Foreskin fibroblast (primary cell): ENCODE measurements at places on chromosomes 2 and 18.

DNA sequence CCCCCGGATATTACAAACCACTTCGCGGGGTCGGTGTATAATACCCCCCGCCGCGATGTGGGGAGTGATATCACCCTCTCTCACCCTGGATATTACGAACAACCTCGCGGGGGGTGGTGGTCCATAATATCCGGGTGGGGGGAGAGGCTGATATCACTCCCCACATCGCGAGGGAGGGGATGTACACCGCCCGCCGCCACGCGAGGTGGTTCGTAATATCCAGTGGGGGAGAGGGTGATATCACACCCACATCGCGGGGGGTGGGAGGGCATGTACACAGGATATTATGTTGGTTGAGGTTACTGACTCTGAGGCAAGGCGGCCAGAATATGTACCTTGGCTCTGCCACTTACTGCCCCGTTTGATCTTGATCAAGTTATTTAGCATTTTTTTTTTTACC is 14.8 kb upstream of the CWC22 start:
- DNase-seq, result no peak

DNA sequence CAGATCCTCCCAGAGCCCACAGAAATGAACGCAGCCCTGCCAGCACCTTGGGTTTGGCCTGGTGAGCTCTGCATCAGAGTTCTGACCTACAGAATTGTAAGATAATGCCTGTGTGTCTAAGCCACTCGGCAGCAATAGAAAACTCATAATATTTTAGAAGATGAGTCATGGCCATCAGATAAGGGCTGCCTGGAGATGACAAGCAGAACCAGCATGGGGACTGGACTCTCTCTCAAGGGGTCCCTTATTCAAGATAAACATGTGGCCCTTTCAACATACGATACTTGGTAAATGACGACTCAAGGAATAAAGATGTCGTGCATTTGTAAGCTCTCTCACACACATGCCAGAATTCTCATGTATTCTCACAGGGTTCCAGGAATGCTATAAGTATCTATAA is 8.5 kb upstream of the AGAP1 start:
- no peak for DNase-seq

GRCh38 chr2:214710729-214711128 is 98.8 kb downstream of the BARD1 start:
- no peak for DNase-seq

GRCh38 chr2:234133004-234133403 is 82.5 kb downstream of the SPP2 start:
- DNase-seq, result peak; percentile 91

DNA sequence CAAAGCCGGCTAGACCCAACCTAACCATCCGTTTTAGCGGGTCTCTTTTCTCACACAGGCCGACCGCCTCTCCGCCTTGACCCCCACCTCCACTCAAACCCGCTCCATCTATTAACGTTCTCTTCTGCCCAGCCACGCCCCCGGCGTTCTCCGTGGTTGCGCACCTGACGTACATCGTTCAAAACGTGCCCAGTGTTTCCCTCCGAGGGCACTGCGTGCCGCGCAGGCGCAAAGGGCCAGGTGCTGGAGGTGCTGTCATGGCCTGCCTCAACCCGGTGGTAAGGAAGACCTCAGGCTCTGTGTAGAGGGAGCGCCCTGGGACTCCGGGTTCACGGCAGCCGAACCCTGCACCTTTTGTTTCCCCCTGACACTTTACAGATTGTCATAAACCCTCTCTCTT is at the start of gene GTF2A1L:
Gene GTF2A1L (plus strand): TSS at position 239 of the 400 bp plus-strand sequence. CDS start 19 bp downstream, at position 258.
- DNase-seq, result no peak

- DNase-seq, result no peak
These were observed 175.9 kb upstream of the ITGA4 start for GRCh38 chr2:181281206-181281832.

DNA sequence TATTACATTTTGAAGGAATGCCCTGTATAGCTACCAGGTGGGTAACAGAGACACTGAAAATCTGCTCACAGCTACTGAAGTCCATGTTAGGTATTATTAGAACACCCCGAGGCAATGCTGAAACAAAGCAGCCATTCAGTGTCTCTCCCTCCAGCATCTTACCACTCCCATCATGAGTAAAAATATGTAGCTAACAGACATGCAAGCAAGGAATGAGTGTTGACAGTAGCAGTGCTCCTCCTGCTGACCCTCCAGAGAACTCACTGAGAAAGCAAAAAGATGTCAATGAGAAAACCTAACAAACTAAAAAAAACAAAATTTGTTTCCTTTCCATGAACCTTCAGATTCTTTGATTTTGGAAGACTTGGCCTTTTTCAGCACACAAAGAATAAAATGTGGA is 393.9 kb downstream of the LRRTM1 start:
- DNase-seq, result no peak

GRCh38 chr2:174341293-174341994 is 6.7 kb downstream of the SP9 start:
- peak; percentile 92 for DNase-seq

DNA sequence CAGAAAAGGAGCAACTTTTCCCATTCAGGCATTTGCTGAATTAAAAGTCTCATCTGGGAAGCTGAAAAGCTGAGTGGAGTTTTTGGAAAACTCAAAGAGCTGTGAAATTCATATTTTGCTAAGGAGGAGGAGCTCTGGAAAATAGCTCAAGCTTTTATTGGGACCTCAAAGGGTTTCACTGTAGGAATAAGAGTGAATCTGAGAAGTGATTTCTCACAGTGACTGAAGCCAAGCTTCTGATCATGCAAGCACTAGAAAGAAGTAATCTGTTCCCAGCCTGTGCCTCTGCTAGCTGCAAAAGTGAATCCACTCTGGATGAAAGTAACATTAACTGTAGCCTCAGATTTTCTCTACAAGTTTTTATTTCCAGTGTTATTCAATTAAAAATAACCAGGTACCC is 283.3 kb downstream of the PTPRM start:
- DNase-seq, result no peak

- DNase-seq, result no peak
These were observed 30.0 kb upstream of the ERMN start for GRCh38 chr2:157355618-157356017.
